ENCODE measurements at places on chromosomes 5 and 9.

DNA sequence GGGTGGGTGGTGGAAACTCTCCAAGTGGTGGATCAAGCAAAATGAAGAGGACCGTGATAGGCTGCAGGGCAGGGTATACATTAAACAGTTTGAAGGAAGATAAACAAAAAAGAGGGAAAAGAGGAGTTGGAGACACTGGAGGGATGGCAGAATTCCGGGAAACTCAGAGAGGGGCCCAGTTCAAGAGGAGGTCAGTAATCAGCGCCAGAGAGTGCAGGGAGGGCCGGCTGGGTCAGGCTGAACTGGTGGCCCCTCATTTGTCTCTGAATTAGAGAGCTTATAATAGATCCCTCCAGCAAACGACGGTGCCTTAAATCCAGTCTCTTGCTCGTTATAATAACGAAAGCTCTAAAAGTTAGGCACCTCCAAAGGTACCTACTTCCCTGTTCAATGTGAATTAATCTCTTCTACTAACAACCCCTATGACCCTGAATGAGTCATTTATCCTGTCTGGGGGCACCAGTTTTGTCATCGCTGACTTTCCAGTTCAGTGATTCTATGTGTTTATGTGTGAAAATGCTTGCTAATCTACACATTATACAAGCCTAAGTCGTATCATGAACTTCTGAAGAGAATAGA, 2.4 kb upstream of the ZSWIM6 start:
- no peak for DNase-seq

DNA sequence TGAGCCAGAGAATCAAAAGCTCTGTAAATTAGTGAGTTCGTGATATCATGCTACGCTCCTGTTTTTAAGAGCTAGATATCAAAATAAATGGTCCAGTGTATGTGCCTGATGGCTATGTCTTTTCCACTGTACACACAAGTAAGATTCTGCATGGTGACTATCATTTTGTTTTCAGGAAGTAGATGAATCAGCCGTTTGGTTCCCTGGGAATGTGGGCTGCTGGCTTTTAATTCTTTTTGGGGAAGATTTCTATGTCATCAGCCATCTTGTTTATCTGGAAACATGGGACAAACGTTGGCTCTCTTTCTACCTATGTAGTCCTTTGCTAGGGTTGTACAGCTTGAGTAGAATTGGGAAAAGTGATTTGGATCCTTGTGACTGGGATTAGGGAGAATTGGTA, 126.7 kb downstream of the GRIA1 start:
- no peak for DNase-seq

DNA sequence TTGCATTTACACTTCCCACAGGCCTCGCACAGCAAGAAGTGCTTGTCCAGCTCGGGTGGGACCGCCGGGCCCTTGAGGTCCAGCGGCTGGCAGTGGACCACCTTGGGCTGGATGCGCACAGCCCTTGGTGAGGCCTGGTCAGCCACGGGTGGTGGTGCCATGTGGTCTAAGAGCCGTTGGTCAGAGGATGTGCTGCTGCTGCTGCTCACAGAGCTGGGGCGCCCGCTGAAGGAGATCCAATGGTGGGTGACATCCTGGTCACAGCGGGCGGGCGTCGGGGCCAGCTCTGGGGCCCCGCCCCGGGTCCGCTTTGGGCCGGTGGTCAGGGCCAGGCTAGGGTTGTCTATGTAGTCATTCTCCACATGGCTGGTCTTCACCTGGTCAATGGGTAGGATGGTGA, 10.2 kb downstream of the SPRY4 start:
- DNase-seq = no peak

- DNase-seq = no peak
These were observed 2.1 kb downstream of the SPATA31E1 start for GRCh38 chr9:87884578-87885459.

DNA sequence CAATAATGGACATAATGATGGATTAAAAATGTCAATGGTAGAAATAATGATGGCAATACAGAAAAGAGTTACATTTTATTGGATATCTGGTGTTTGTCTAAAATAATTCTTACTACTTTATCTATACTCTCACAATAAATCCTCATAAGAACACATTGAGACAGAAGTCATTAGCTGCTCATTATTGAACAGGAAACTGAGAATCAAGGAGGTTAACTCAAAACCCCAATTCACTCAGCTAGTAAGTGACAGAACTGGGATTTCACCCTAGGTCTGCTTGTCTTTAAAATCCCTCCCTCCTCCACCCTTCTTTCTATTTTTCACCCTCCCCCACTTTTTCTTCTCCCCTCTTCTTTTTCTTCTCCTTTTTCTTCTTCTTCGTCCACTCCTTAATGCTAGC, 285.8 kb upstream of the TNC start:
- no peak for DNase-seq

DNA sequence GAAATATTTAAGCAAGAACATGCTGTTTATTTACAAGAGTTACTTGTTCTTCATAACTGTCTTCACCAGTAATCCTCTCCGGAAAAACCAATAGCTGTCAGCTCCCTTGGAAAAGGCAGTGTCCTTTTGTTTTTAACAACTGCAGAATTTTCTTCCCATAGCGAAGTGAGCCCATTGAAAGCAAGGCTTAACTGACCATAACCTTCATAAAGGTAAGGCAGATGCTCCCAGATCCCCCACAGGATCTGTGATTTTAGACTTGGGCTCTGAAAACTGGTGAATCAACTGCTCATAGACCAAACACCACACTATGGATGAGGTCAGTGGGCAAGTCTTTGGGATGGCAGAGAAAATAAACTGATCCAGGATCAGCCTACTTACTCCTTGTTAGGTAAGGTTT, 155.0 kb downstream of the GLIS3 start:
- no peak for DNase-seq

GRCh38 chr5:38292228-38292627, 33.9 kb downstream of the EGFLAM start:
- DNase-seq = no peak

DNA sequence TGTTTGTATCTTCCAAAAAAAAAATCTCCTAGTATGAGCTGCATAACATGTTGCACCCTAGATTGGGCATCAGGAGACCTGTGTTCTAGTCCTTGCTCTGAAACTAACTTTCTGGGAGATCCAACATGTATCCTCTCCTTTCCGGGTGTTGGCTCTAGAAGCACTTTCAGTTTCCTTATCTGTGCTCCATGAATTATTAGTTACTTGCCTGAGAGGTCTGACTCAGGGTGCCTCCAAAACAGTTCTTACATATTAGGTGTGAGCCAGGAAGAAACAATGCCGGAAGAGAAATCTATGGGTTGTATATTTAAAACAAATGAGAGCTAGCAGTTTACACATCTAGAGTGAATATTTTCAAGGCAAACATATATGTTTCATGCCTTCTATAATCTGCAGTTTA, 36.7 kb upstream of the SLC36A2 start:
- DNase-seq = no peak

DNA sequence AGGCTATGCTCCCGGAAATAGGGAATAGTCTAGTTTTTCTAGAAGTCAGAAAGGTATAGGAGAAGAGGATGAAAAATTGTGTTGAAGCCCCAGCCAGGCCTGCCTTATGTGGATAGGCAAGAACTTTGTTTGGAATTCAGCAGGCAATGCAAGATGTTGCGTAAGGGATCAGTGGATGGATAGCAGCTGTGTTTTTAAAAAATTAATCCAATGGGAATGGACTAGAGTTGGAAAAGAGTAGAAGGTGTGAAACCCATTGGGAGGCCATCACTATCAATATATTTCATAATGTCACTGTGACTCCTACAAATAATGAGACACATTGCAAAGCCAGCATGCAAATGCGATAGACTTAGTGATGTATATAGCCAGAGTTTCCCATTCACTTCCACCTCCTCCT, 281.9 kb downstream of the MARCHF11 start:
- no peak for DNase-seq

DNA sequence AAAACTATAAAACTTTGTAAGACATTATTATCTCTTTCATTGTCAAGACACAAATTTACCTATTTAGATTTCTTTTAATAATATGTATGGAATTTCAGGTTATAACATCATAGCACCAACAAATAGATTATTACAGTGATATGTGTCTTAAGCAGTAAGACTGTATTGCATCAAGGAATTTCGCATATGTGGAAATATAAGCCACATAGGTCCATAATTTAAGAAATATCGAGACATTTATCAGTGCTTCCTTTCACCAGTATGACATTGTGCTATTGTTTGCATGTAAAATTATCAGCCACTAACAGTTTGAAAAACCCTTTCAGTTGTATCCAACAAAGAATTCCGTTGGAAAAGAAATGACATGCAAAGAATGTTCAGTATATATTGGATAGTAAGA, 186.7 kb upstream of the RASA1 start:
- no peak for DNase-seq

GRCh38 chr9:110687497-110687896, 18.9 kb downstream of the MUSK start:
- no peak for DNase-seq

DNA sequence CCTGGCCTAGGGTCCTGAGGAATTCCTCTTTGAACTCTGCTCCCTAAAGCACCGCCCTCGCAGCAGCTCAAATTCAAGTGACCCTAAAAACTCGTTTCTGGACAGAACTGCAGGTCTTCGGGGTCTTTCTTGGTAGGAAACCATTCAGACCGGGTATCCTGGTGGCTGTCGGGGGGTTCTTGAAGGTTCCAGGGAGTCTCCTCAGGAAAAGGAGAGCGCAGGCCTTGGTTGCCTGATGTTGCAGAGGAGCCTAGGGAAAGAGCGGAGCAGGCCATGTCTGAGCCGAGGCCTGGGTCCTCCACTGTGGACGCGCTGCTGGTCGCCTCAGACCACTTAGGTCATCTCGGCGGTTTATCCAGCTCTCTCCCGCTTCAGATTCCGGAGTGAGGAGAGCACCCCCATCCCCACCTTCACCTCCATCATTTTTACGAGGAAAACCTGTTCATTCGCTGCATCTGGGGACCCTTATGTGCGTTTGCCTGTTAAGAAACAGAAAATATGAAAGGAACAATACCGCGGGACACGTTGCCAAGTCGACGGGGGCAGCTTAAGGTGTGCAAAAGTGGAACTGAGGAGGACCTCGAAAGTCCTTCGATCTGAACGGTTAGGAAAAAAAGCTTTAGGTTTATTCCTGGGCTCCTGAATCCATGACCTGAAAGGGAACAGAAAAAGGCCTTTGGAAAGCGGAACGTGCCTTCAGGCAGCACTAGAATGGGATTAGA, 299.4 kb downstream of the PARP8 start:
- no peak for DNase-seq

GRCh38 chr5:175410926-175411325, 33.1 kb downstream of the DRD1 start:
- DNase-seq = no peak

DNA sequence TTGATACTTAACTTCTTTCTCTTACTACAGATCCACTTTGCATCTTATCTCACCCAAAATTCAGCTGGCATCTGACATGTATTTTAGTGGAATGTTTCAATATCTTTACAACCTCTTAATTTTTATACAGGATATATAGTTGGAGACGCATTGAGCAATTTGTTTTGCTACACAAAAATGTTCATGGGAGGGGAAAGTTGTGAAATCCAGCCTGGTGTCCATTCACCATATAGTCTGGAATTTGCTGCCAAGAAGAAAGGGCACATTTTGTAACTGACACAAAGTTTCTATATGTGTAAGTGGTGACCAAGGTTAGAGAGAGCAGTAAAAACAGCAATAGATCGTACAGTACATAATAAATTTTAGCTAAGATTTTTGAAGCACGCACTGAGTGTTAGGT, 14.0 kb upstream of the CHD1 start:
- no peak for DNase-seq

DNA sequence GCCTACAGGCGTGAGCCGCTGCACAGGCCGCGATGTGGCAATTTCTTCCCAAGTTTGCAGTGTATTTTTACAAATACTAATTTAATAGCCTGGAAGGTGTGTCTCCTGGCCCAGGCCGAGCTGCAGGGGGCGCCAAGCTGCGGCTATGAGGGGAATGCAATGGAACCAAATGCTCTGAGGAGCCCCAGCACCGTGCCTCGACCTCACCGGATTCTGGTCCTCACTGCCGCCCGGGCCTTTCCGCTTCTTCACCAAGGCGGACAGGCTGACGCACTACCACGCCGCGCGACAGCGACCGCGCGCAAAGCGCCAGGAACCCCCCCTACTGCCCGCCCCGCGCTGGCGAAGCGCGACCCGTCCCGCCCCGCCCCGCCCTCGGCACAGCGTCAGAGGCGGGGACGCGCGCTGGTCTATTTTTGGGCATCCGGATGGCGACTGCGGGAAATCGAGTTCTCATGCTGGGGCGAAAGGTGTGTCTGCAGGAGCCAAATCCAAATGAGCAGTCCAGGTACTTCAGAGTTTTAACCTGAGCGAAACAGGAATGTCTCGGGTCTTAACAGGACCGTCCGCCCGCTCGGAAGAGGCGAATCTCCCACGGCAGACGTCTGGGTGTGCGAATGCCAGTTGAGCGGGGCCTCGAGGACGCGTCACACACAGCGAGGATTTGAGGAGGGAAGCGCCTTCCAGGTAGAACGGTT, 31.7 kb upstream of the PRXL2C start:
- DNase-seq = peak; percentile 83

- no peak for DNase-seq
These were observed 10.9 kb upstream of the JMY start for GRCh38 chr5:79225026-79225425.

GRCh38 chr9:71929791-71930440, 18.5 kb downstream of the C9orf85 start:
- DNase-seq = no peak

DNA sequence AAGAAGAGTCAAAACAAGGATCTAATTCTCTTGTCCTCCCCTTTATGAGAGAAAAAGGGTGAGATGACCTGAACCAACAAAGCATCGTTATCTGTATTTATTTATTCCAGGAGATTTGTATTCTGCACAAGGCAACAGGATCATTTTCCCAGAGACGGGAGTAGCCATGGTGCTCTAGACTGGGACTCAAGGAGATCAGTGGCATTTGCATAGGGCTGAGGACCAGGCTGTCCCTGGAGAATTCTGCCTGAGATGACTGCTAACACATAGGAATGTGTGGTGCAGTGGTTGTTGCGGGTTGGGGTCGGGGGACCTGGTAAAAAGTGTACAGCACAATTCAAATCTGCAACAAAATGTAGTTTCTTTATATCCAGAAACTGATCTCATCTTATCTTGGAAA, 22.3 kb upstream of the ZNF474 start:
- DNase-seq = no peak

- DNase-seq = no peak
These were observed 533.5 kb downstream of the ZNF608 start for GRCh38 chr5:124212934-124213333.

GRCh38 chr5:170293273-170293672, 4.3 kb downstream of the LCP2 start:
- peak; percentile 78 for DNase-seq

GRCh38 chr5:149840226-149840825, 104.3 kb downstream of the PDE6A start:
- DNase-seq = no peak

DNA sequence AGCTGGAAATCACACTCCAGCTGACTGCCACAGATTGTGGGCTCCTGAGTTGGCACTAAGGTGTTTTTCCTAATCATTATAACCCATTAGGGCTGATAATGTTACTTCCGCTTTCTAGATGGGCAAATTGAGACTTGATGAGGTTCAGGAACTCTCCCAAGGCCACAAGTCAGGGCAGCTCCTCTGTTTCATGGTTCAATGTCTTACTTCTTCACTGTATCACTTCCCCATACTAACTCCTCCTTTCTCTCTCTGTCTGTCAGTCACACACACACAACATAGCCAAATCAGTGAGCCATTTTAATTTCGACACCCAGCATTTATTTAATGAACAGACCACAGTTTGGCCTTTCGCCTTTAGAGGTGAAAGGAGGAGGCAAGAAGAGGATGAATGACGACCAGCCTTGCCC, 17.8 kb upstream of the TRAF1 start:
- DNase-seq = no peak

- no peak for DNase-seq
These were observed 27.4 kb upstream of the F2RL1 start for GRCh38 chr5:76791461-76791860.

- DNase-seq = no peak
These were observed 154.1 kb downstream of the CARTPT start for GRCh38 chr5:71873191-71873591.
